ENCODE measurements at places on chromosomes 4 and X. TPM values are rescaled to one million over a fixed set of nuclear protein-coding genes. Genes with fewer than 3 reads are reported as not detected.
A peak's percentile ranks its signal among the peaks of the same experiment; 100 is the strongest.

GRCh38 chr4:171130256-171130801, 682.9 kb upstream of the GALNTL6 start:
- no peaks in the 10 kb centered on the region for H3K4me1 ChIP-seq
- DNase-seq = no peak
- H3K27me3 ChIP-seq = no peaks in the 10 kb centered on the region
- no peak overlapping the region for H3K27ac ChIP-seq
- H3K4me3 ChIP-seq = no peak overlapping the region
- no peaks in the 10 kb centered on the region for H3K36me3 ChIP-seq

GRCh38 chr4:129342819-129343408, 247.0 kb downstream of the C4orf33 start:
- DNase-seq = no peak
- no peaks in the 10 kb centered on the region for H3K4me1 ChIP-seq
- no peaks in the 10 kb centered on the region for H3K27me3 ChIP-seq
- no peak overlapping the region for H3K27ac ChIP-seq

DNA sequence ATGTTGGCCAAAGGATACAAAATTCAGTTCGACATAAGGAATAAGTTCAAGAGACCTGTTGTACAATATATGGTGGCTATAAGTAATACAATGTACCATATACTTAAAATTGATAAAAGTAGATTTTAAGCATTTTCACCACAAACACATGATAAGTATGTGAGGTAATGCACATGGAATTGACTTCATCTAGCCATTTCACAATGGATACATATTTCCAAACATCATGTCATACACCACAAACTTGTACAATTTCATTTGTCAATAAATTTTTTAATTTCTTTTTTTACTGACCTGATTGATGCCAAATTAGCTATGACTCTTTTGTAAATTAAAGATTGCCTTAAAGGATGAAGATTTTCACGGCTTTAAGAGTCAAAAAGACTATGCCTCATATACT, 103.1 kb upstream of the VCX2 start:
- H3K4me1 ChIP-seq = no peaks in the 10 kb centered on the region
- no peaks in the 10 kb centered on the region for H3K27me3 ChIP-seq
- no peaks in the 10 kb centered on the region for H3K36me3 ChIP-seq
- H3K27ac ChIP-seq = no peak overlapping the region

DNA sequence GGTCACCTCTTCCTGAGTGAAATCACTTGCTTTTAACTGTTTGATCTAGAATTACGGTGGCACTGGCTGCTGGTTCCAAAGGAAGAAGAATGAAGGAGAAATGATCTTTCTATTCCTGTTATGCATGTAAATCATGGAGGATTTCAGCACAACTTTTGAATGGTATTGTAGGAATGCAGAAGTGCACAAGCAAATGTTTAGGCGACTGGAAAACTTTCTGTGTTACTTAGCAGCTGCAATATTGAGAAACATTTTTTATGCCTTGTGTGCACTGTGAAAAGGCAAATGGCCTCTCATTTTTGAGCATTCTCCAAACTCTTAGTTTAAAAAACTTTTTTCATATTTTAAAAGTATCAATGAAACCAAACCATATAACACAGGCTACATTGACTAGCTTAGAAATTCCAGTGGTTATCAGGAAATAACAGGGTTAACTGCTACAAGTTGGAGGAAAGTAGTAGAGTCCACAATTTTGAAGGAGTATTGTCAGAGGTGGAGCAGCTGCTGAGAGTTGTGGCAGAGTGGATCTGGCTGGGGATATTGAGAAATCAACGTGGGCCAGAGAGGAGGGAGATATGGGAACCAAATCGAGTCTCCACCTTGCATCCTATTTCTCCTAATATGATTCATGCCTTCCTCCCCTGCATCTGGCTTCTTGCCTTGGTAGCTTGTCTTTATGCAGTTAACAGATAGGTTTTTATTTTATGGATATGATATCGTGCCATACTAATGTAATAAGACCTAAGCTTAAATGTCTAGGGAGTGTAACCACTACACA, 32.0 kb upstream of the FHL1 start:
- H3K27me3 ChIP-seq = no peaks in the 10 kb centered on the region
- no peaks in the 10 kb centered on the region for H3K36me3 ChIP-seq
- H3K27ac ChIP-seq = no peak overlapping the region
- no peak for DNase-seq
- no peaks in the 10 kb centered on the region for H3K4me1 ChIP-seq

DNA sequence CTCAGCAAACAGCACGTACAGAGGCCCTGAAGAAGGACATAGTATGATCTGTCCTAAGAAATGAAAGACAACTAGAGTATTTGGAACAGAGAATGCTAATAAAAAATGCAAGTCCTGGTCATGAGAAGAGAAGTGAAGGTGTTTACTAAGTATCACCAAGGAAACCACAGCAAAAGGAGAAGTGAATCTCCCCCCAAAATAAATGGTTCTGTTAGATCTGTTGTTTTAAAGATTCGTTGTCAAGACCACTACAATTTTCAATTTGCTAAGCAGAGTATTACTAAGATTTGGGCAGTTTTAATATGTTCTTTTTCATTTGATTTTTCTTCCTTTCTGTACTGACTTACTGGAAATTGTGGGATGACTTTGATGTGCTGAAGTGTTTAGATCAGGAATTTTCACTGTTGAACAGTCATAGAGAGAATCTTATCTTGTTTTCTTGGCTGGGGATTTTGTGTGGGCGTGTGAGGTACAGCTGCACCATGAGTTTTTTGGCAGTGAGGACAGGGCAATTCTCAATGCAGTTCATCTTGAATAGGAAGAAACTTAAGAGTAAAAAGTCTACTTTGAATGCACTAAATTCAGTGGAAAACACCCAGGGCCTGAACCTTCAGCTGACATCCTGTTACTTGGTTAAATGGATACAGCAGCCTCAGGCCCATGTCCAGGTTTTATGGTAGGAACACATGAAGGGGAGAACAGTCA, 132.2 kb downstream of the STIM2 start:
- DNase-seq = no peak
- H3K27me3 ChIP-seq = no peaks in the 10 kb centered on the region
- H3K36me3 ChIP-seq = no peaks in the 10 kb centered on the region
- H3K27ac ChIP-seq = no peak overlapping the region
- H3K4me3 ChIP-seq = no peak overlapping the region

Gene TMPRSS11B
- polyA plus RNA-seq = 0.03 TPM

Gene USP17L5
- polyA plus RNA-seq = not detected

GRCh38 chr4:15521442-15522039, 51.9 kb downstream of the CC2D2A start:
- H3K4me1 ChIP-seq = no peaks in the 10 kb centered on the region
- H3K36me3 ChIP-seq = peaks cover 2% of the 10 kb centered on the region
- H3K27me3 ChIP-seq = no peaks in the 10 kb centered on the region
- H3K27ac ChIP-seq = no peak overlapping the region
- DNase-seq = no peak

Gene NIPAL1
- polyA plus RNA-seq = 0.41 TPM

DNA sequence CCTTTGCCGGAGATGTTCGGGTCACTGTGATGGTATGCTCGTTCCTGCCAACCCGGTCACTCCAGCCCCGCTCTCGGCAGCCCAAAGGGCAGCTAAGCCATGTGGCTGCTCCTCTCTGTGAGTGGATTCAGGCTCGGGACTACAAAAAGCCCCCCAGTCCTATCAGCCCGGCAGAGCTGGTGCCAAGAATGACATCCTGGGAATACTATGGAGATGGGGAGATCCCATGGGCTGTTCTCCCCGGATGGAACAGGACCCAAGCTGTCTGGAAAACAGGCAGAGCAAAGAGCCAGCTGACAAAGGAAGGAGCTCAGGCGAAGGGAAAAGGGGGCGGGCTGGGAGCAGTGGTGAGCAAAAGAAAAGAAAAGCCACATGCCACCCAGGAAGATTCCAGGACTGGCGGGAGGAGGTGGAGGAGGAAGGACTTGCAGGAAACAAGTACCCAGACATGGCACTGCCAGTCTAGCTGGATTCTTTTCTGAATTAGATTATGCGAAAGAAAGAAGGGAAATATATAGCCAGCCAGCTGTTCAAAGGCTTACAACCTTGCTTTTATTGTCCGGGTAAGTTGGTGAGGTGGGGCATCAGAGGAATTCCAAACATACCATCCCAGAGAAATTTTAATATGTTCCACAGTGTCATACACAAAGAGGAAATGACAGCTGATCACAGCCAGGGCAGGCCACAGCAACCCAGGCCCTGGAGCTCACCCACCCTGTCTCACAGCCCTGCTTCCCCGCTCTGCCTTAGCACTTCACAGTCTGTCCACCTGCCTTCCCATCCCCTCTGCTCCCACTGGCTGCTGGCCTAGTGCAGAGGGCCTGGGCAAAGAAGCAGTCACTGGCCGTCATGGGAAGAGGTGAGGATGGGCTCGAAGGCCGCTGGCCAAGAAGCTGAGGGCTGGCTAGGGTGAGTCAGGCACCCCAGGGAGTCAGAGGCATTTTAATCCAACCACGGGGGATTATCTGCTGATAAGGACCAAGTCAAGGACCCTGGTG, 3.4 kb downstream of the NDP start:
- DNase-seq = no peak
- no peak overlapping the region for H3K4me3 ChIP-seq
- no peaks in the 10 kb centered on the region for H3K4me1 ChIP-seq
- no peak overlapping the region for H3K27ac ChIP-seq
- no peaks in the 10 kb centered on the region for H3K27me3 ChIP-seq
- H3K36me3 ChIP-seq = no peaks in the 10 kb centered on the region

GRCh38 chr4:65046192-65047133, 623.8 kb downstream of the EPHA5 start:
- H3K27ac ChIP-seq = no peak overlapping the region
- H3K4me1 ChIP-seq = peaks cover 5% of the 10 kb centered on the region
- no peak overlapping the region for H3K4me3 ChIP-seq
- no peaks in the 10 kb centered on the region for H3K36me3 ChIP-seq
- no peaks in the 10 kb centered on the region for H3K27me3 ChIP-seq
- DNase-seq = no peak

Gene SGMS2
- 2.9 TPM for polyA plus RNA-seq

Gene RTL9
- polyA plus RNA-seq = not detected

DNA sequence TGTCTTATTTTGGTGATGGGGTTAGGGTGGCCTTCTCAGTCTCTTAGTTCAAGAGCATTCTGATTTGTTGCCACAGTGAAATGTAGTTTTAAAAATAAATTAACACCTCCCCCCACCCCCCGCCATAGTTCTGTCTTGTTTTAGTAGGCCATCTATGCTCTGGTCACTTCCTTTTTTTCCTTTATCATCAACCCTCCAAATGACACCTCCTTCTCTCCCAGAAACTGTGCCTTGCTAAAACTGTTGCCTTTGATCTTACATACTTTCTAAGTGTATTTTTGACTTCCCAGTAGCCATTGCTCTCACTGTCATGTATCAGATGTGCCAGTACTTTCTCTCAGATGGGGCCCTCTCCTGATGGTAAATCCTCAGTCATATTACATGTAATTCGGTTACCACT, 14.5 kb upstream of the NDUFC1 start:
- DNase-seq = no peak
- no peak overlapping the region for H3K4me3 ChIP-seq
- no peaks in the 10 kb centered on the region for H3K36me3 ChIP-seq
- H3K27me3 ChIP-seq = no peaks in the 10 kb centered on the region
- no peak overlapping the region for H3K27ac ChIP-seq

DNA sequence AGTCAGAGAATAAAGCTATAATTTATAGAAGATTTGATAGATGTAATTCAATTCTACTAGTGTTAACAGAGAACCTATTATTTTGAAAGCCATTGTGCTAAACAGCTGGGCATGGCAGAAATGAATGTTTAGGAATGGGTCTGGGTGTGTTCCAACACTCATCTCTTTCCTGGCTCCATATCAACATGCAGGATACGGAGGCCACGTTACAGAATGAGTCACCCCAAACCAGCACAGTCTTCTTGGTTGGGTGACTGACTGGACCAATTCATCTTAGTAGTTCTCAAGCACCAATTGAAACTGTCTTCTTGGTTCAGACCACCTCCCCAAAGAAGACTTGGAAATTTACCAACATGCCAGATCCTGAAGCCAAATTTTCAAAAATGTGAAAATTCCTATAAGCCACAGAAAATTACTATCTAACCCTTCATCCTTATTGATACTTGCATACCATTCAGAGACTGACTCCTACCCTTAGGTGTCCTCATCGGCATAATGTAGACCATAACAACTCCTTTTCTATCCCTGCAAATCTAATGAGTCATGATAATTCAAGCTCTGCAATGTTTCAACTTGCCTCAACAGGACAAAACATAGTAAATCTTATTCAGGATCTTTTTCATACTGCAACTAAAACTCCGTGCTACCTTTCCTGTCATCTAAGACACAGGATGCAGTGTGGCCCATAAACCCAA, 52.0 kb upstream of the ATOH1 start:
- no peaks in the 10 kb centered on the region for H3K27me3 ChIP-seq
- no peak for DNase-seq
- no peaks in the 10 kb centered on the region for H3K36me3 ChIP-seq

Gene BMP3
- 0.03 TPM for polyA plus RNA-seq

GRCh38 chr4:138078253-138078652, 163.9 kb downstream of the SLC7A11 start:
- H3K27me3 ChIP-seq = no peaks in the 10 kb centered on the region
- no peaks in the 10 kb centered on the region for H3K36me3 ChIP-seq
- no peaks in the 10 kb centered on the region for H3K4me1 ChIP-seq
- DNase-seq = no peak

Gene TKTL1
- 0.30 TPM for polyA plus RNA-seq

- no peak overlapping the region for H3K27ac ChIP-seq
- H3K36me3 ChIP-seq = no peaks in the 10 kb centered on the region
- H3K4me3 ChIP-seq = no peak overlapping the region
- H3K4me1 ChIP-seq = no peaks in the 10 kb centered on the region
- no peaks in the 10 kb centered on the region for H3K27me3 ChIP-seq
These were observed 317.0 kb downstream of the ADGRL3 start for GRCh38 chr4:61517144-61517543.

DNA sequence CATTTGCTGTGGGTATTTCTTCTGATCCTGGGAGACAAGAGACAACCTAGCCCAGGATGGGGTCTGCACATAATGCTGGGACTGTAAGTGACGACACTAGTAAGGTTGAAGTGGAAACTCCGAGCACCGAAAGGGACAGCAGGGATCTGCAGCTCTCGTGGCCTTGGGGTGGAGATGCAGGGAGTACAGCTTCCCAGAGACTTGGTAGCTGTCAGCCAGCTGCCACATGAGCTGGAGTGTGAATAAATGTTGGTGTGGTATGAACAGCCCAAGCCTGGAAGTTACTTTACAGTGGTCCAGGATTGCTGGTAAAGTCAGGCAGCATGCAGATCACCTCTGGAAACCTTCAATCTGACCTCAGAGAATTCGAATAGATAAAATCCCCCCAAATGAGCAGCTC, 97.6 kb downstream of the FAM193A start:
- H3K4me3 ChIP-seq = no peak overlapping the region
- H3K36me3 ChIP-seq = peaks cover 4% of the 10 kb centered on the region
- no peak for DNase-seq
- no peak overlapping the region for H3K27ac ChIP-seq

DNA sequence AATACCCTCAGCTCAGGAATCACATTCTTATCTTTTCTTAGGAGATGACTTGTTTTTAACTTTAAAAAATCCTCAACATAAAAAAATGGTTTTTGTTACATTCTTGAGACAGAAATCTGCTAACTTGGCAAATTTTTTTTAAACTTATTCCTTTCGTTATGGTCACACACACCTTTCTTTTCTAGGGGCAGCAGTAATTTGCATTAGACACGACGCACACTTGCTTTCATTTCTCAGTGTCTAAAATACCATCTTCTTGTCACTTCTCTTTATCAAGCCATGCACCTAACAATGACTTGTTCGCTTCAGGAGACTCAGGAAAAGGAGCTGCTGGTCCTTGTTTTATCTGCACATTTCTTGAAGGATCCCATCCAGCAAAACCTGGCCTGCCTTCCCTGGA, 112.6 kb upstream of the TBL1X start:
- no peaks in the 10 kb centered on the region for H3K36me3 ChIP-seq
- no peaks in the 10 kb centered on the region for H3K27me3 ChIP-seq
- H3K27ac ChIP-seq = no peak overlapping the region
- H3K4me3 ChIP-seq = no peak overlapping the region

- peak; percentile 18 for DNase-seq
- no peaks in the 10 kb centered on the region for H3K36me3 ChIP-seq
- no peak overlapping the region for H3K4me3 ChIP-seq
- peaks cover 11% of the 10 kb centered on the region for H3K4me1 ChIP-seq
These were observed 55.3 kb downstream of the SOD3 start for GRCh38 chr4:24850674-24851073.
